ENCODE measurements at places on chromosomes 7 and 10.

- peak; percentile 59 for DNase-seq
These were observed 6.8 kb upstream of the LAT2 start for GRCh38 chr7:74202841-74203556.

- DNase-seq, result peak; percentile 1
These were observed 150.5 kb downstream of the ELAPOR2 start for GRCh38 chr7:86908948-86909347.

GRCh38 chr7:16603633-16604032, 41.9 kb downstream of the ANKMY2 start:
- no peak for DNase-seq

DNA sequence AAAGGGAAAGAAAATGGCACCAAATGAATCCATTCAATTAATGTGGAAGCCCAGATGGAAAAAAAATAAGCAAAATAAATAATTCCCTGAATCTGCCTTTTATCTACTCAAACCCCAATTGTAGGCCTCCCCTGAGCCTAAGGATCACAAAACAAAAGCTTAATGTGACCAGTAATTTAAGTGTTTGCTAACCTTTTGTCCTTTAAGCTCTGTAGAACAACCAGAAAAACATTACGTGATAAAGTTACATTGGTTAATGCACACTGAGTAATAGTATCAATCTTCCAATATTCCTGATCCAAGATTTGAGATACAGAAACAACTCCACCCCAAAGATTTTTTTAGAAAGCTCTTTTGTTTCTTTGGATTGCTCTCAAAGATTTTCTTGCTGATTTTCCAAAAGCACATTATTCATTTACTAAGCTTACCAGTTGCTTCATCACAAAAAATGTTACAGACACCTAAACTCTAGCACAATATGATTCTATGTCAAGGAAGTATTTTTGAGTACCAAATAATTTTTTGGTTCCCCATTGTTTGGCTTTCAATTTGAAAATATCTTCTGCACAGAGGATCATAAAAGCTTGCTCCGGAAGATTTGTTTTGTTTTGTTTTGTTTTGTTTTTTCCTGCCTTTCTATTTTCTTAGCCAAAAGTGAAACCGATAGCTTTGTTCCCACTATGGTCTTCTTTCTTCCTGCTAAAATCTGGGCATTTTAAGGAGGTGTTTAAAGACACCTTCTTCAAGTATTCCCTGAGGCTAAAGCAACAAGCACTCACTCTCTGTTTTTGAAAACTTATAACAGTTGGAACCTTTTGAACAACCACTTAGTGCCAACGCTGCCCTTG, 54.2 kb downstream of the TRIL start:
- no peak for DNase-seq

GRCh38 chr7:40530292-40530691, 395.5 kb downstream of the SUGCT start:
- DNase-seq, result no peak
